Naive thymus-derived CD4-positive, alpha-beta T cell (primary cell): ENCODE measurements at places on chromosomes 13 and 19. TPM values are rescaled to one million over a fixed set of nuclear protein-coding genes. Genes with fewer than 3 reads are reported as not detected.

Gene CALR3
- total RNA-seq: not detected in 2 replicates

Gene SAE1
- 35.9 TPM for total RNA-seq

Gene WASF3
- total RNA-seq: 0.08 TPM

Gene PDS5B
- 43.3 TPM for total RNA-seq

Gene FSD1
- total RNA-seq: 4.1 TPM

Gene NPHS1
- 0.51 TPM for total RNA-seq

Gene RCBTB2
- total RNA-seq: 11.5 TPM

Gene HMG20B
- 43.2 and 45.6 TPM in 2 replicates for total RNA-seq

Gene TOMM40
- total RNA-seq: 35.9 TPM
